Kidney (tissue), 22 donors: ENCODE measurements at places on chromosomes 13 and 19. TPM values are rescaled to one million over a fixed set of nuclear protein-coding genes. Genes with fewer than 3 reads are reported as not detected.

ZNF382 gene
- polyA plus RNA-seq = 1.8 TPM

ZNF729 gene
- polyA plus RNA-seq = not detected

DIAPH3 gene
- 2.7 TPM for polyA plus RNA-seq

ADGRE3 gene
- polyA plus RNA-seq = not detected

ZNF582 gene
- polyA plus RNA-seq = 3.8 TPM

CLIP3 gene
- polyA plus RNA-seq = 12.3 TPM
